ENCODE measurements at places on chromosomes 11 and 22.

GRCh38 chr11:103067118-103067517, 24.8 kb downstream of the DCUN1D5 start:
- no peak for DNase-seq

GRCh38 chr11:58060939-58061672, 30.4 kb downstream of the OR6Q1 start:
- no peak for DNase-seq

- DNase-seq, result peak; percentile 83
These were observed 4.1 kb upstream of the MAPK11 start for GRCh38 chr22:50274311-50274710.

GRCh38 chr11:67466962-67467771, 1.9 kb downstream of the TMEM134 start:
- DNase-seq, result no peak

GRCh38 chr11:131533998-131534397, 163.6 kb downstream of the NTM start:
- no peak for DNase-seq

- DNase-seq, result no peak
These were observed 181.3 kb downstream of the IGLL1 start for GRCh38 chr22:23398701-23399366.

DNA sequence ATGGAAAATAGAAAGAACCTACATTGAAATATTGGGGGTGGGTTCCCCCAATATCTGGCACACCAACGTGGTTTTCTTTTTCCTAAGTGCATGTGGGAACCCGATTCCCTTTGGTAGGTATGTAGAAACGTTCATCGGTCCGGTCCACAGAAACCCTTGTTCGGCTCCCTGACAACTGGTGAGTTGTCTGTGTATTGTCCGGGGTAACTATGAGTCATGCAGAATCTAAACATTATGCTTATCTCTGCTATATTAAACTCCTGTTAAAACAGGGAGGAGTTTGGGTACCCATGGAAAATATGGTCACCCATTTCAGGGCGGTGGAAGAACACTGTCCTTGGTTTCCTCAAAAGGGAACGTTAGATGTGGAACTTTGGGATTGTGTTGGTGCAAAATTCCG, 25.1 kb upstream of the ALDH3B2 start:
- no peak for DNase-seq

DNA sequence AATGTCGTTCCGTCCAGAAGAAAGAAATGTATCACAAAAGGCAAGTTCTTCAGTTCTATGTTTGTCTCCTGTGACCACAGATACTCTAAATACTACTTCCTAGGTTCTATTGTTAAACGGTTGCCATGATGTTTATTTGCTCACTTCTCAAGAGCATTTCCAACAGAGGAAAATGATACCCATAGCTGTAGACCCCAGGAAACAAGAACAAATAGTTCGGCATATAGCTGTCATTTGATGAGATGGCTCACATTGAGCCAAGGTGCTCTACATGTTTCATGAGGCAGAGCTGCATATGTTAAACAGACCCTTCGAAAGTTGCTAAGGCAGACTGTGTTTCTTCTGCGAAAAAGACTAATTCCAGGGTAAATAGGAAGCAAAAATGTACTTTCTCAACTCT, 15.4 kb upstream of the ANGPTL5 start:
- no peak for DNase-seq

GRCh38 chr11:73229321-73229895, 11.3 kb downstream of the P2RY2 start:
- peak; percentile 11 for DNase-seq

- peak; percentile 90 for DNase-seq
These were observed 1.0 kb downstream of the CTSD start for GRCh38 chr11:1762537-1763302.

DNA sequence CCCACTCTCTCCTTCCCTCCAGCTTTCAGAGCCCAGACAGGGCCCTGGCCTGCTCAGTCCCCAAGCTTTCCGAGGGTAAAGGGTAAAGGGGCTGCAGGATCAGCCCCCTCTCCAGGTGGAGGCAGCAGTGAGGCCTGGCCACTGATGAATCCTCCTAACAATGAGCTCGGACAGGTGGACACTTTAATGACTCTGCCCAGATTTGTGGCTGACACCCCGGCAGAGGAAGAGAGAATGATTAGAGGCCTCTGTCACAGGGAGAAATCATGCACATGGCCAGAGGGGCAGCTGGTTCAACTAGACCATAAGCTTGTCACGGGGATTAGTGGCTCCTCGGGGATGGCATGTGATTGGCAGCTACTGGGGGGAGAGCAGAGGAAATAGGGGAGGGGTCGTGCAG, 587.5 kb upstream of the B3GAT1 start:
- DNase-seq, result no peak

DNA sequence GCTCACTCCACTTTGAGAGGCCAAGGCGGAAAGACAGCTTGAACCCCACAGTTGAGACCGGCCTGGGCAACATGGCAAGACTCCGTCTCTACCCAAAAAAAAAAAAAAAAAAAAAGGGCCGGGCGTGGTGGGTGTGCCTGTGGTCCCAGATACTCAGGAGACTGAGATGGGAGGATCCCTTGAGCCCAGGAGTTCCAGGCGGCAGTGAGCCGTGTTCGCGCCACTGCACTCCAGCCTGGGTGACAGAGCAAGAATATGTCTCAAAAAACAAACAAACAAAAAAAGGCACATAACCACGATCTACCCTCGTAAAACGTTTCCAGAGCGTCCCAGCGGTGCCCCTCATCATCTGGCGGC, 861 bp upstream of the RAD9A start:
- no peak for DNase-seq

- DNase-seq, result no peak
These were observed 12.3 kb downstream of the PDGFD start for GRCh38 chr11:104151404-104152204.

- DNase-seq, result no peak
These were observed 63.7 kb upstream of the PARVG start for GRCh38 chr22:44116755-44117684.

GRCh38 chr11:61826930-61827570, 1.1 kb upstream of the FADS2 start:
- DNase-seq, result no peak

- DNase-seq, result no peak
These were observed 5.3 kb upstream of the OR52E5 start for GRCh38 chr11:5887661-5888060.

DNA sequence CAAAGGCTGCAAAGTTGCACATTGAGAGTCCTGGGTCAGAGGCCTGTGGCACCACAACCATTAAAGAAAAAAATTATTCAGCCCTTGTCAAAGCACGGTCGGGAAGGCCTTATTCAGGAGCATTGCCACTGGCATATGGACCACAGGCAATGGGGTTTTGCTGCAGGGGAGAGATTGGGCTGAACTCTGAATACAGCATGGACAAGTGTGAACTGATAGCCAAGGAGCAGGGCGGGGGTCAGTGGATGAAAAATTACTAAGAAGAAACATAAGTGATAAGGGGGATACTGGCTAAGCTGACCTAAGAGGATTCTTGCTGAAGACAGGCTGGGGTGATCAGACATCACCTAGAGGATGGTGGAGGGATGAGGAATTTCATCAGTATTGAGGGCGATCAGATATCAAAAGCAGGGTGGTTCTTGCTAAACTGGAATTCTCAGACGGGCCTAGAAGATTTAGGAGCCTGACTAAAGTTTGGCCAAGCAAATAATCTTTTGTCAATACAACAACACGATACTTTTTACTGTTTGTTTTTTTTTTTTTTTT, 3.3 kb upstream of the DGCR8 start:
- no peak for DNase-seq

DNA sequence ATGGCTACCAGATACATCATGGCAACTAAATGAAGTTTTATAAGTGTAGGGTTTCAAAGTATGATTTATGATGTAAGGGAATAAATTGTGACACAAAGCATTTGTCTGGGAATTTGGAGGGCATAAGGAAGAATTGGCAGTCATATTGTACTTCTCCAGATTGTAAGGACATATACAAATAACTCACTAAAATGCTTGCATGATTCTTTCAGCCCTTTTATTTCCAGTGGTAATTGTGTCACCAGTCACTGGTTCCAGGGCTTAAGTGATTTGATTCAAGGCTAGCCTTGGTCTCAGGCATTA, 299.4 kb upstream of the ANO5 start:
- DNase-seq, result no peak

DNA sequence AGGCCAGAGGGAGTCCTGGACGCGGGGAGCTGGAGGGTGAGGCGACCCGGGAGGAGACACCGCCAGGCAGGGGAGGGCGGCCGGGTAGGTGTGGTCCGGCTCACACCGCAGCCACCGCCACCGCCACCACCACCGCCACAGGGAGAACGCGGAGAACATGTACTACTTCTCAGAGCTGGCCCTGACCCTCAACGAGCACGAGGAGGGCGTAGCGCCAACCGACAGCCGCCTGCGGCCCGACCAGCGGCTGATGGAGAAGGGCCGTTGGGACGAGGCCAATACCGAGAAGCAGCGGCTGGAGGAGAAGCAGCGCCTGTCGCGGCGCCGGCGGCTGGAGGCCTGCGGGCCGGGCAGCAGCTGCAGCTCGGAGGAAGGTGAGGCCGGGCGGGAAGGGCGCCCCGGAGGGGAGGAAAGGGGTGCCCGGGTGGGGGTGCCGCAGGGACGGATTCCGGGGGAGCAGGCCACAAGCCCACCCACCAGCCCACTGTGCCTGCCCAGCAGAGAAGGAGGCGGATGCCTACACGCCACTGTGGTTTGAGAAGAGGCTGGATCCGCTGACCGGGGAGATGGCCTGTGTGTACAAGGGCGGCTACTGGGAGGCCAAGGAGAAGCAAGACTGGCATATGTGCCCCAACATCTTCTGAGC, 62.8 kb downstream of the MORC2 start:
- no peak for DNase-seq

DNA sequence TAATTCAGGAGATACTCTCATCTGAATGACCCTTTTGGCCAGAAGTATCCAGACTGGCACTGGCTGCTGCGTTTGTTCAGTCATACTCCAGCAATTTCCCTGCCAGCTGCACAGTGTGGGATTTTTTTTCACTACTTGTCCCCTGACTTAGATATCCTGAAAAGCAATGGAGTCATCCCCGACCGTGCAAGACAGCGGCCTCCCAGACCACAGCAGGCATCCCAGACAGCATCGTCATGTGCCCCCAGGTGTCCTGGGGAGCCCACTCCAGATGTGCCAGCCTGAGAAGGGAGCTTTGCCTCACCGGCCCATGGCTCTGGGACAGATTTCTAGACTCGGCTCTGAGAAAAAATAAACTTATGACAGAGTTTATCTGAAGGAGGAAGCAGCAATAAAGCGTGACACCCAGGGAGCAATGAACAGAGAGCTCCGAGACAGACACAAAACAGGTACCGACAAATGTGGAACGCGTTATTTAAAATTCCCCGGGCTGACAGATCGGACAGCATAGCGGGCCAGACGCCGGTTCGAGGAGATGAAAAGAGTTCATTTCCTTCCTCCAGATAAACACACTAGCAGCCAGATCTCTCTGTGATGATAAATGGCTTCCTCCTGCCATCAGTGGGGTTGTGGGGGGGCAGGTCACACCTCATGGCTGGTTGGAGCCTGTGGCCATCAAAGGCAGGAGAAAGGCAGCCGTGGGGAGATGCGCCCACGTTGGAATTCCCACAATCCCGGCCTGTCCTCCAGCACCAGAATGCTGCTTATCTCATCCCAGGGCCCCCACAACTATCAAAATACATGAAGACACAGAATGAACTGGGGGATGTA, 106.4 kb upstream of the FGF3 start:
- no peak for DNase-seq

DNA sequence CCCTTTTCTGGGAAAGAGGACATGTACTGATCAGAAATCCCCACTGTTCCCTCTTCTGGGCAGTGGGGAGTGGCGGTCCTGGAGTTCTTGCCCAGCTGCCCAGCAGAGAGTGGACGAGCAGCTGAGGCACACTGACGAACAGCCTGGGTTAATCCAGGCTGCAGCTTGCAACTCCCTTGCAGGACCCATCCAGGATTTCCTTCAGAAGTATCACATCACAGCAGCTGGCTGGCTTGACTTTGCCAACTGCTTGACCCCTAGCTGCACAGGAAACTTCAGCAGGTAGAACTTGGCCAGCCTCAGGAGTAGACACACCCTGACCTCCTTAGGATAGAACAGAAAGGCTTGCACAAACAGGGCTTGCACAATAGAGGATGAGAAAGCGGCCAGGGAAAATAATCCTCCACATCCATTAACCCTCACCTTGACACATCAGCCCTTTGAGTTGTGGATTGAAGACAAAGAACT, 27.9 kb upstream of the FZD4 start:
- DNase-seq, result peak; percentile 29

GRCh38 chr11:34674038-34674437, 53.1 kb downstream of the EHF start:
- DNase-seq, result no peak

- no peak for DNase-seq
These were observed 1.6 kb upstream of the LZTR1 start for GRCh38 chr22:20980523-20980922.

- no peak for DNase-seq
These were observed 142.0 kb downstream of the BRD1 start for GRCh38 chr22:49685686-49686085.

GRCh38 chr22:20581503-20582170, 74.2 kb downstream of the MED15 start:
- DNase-seq, result no peak

DNA sequence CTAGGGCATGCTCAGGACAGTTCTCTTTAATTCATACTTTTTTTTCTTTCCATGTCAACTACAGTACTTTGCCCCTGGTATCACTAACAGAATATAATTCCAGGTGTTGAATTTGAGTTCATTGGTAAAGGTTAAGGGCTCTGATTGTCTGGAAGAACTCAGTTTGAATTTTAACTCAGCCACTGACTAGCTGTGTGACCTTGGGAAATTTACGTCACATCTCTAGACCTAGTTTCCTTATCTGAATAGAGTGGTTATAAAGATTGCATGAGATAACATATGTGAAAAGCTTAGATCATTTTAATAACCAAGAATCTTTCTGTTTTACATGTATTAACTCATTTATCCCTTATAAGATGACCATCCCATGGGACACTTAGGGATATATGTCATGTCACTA, 15.8 kb upstream of the ZC3H12C start:
- DNase-seq, result no peak

DNA sequence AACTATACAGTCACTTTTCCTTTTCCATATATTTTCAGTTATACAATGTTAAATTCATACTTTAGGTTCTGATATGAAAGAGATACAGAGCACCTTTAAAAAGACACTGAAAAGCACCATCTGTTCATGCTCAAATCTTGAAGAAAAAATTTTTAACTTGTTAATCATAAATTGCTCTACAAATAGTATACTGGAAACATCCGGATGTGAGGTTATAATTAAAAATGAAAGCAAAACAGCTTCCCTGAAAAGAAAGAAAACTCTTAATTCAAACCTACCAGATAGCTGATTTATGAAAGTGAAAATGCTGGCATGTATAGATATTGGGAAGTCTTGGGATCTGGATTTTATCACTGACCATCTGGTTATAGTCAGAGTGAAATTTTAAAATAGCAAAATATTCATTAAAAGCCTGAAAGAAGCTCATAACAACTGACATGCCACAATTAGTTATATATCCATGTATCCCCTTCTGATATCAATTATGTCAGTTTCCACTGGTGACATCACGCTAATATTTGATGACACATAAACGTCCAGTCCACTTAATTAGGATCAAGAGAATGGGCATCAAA, 740.0 kb downstream of the DLG2 start:
- no peak for DNase-seq

All from adrenal gland (tissue), 19 donors.